ENCODE measurements at places on chromosomes 7 and 10.

- H3K36me3 ChIP-seq, result no peaks in the 10 kb centered on the region
- no peak overlapping the region for H3K27ac ChIP-seq
- no peaks in the 10 kb centered on the region for H3K27me3 ChIP-seq
- DNase-seq, result no peak
Observed at GRCh38 chr7:98509836-98510235, 107.2 kb upstream of the NPTX2 start.

DNA sequence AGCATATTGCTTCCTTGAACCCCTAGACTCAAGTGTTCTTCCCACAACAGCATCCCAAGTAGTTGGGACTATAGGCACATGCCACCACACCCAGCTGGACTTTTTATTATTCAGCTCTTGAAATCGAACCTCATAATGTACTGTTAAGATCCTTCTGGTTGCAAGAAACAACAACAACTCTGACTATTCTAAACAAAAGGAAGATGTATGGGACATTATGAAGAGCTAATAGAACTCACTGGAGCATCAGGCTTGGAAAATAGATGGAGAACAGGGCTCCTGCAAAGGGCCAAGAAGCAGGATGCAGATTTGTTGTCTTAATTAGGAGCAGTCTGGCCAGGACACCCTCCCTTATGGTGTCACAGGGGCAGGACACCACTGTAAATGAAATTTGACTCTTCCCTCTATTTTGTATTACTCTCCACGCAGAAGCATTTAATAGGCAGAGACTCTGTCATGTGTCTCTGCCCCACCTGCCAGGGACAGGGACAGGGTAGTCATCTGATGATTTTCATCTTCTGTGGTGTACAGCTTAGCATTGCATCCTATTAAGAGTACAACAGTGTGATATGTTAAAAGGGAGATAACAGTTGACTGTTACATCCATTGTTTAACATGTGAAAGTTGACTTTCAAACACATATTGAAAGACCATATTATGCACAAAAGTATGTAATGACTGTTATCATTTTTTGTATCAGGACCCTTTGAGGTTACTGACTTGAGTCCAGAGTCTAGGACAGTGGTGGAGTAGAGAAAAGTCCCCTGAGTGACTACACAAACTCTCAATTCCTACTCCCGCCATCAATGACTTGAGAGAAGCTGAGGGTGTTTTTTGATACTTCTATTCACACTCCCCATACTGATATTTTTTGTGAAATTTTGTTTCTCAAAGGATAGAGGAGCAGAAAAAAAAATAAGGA lies 157.3 kb downstream of the LRRC4 start:
- no peak overlapping the region for H3K4me3 ChIP-seq
- H3K36me3 ChIP-seq, result no peaks in the 10 kb centered on the region
- H3K27ac ChIP-seq, result no peak overlapping the region

DNA sequence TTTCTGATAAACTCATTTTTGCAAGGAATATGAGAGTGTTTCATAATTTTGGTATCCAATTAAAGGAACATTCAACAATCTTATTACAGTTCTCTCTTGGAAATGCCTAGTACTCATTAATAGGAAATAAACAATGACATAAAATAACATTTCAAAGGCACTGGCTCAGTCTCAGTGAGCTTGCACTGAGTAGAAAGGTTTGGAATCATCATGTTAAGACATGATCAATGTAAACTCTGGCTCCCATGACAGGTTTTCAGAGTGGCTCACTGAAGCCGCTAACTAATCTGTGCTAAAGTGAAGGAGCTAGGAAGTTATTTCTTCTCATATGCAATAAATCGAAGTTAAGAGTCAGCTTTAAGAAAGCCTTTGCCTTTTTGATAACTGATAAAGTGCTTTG lies 203.3 kb upstream of the HGF start:
- H3K27me3 ChIP-seq, result no peaks in the 10 kb centered on the region
- DNase-seq, result no peak
- no peak overlapping the region for H3K4me3 ChIP-seq
- H3K27ac ChIP-seq, result no peak overlapping the region
- H3K4me1 ChIP-seq, result no peaks in the 10 kb centered on the region
- no peaks in the 10 kb centered on the region for H3K36me3 ChIP-seq

GRCh38 chr10:5595994-5596471 lies 70.4 kb downstream of the ASB13 start:
- no peak overlapping the region for H3K4me3 ChIP-seq
- H3K27ac ChIP-seq, result no peak overlapping the region
- DNase-seq, result no peak
- peaks cover 4% of the 10 kb centered on the region for H3K4me1 ChIP-seq

DNA sequence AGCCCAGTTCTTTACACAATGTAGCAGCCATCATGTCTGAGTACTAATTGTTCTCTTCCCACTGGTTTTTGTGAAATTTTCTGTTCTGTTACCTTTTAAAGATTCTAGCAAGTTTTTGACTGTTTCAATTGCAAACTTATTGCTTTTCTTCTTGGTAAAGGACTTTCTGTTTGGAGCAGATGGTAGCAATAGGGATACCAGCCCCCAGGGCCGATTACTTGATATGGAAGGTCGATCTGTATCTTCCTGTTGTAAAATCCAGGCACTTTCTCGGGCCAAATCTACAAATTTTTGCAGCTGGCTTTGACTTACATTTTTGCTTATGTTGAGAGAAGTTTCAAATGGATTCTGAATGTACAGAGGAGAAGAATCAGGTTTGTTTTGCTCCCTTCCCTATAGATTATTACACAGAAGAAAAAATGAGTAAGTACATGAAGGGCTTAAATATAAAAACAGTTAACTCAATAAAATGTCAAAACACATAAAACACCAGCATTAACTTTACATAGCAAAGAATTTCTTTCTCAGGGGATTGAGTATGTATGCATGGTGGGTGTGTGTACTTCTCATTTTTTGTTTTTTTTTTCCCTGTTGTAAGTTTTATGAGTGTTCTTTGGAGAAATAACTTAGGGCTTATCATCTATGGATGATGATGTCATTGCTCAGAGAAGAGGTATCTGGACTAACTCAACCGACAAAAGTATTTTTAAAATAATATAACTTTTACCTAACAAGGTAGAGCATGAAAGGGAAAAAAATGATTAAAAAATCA lies 35.3 kb downstream of the MTPAP start:
- DNase-seq, result no peak
- no peak overlapping the region for H3K27ac ChIP-seq
- no peaks in the 10 kb centered on the region for H3K27me3 ChIP-seq
- H3K36me3 ChIP-seq, result peaks cover 14% of the 10 kb centered on the region
- no peaks in the 10 kb centered on the region for H3K4me1 ChIP-seq

DNA sequence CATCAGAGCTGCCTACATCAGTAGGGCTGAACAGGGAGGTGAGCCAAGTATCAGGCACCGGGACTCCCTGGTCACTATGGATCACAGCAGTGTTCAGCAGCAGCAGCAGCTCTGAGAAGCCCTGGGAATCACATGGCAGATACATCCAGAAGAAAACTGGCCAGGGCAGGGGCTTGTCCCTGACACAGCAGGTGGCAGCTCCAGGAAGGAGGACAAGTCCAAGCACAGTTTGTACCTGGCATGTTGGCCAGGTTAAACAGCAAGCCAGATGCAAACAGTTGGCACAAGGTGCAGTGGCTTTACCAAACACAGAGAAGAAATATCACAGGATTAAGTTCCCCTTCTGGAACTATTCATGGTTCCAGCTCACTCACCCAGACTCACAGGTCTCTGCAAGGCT lies 139.4 kb downstream of the KCNMA1 start:
- no peak for DNase-seq
- peaks cover 2% of the 10 kb centered on the region for H3K4me1 ChIP-seq
- no peak overlapping the region for H3K4me3 ChIP-seq
- no peak overlapping the region for H3K27ac ChIP-seq
- H3K27me3 ChIP-seq, result no peaks in the 10 kb centered on the region

DNA sequence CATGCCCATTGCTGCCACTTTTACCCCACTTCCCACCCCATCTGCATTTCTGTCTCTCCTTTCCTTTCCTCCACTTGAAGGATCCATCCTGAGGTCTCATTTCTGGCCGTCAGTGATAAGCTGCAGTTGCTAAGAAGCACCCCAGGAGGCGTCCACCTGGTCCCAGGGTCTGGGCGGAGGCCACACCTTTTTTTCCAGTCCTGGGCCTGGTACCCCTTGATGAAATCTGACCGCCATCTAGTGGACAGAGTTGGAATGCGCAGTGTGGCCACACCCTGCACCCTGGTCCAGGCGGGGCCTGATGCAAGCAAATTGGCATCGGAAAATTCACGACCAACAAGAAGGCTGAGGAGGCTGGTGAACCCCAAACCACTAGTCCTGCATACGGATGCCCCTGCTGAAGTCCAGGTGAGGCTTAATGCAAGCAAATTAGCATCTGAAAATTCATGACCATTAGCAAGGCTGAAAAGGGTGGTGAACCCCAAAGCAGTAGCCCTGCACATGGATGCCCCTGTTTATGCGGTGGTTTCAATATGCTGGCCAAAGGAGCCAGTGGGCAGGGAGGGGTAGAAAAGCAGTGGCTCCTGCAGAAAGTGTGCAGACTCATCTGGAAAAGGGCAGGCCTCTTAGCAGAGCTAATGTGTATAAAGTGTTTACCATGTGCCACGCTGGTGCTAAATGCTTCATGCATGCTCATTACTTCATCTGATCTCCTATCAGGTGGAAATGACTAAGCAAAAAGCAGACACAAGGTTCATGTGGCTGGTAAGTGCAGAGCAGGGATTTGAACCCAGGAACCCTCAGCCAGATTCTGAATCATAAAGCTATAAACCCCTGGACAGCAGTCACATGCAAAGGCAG lies 43.2 kb downstream of the GPAM start:
- no peaks in the 10 kb centered on the region for H3K27me3 ChIP-seq
- H3K27ac ChIP-seq, result no peak overlapping the region
- H3K4me1 ChIP-seq, result no peaks in the 10 kb centered on the region
- no peaks in the 10 kb centered on the region for H3K36me3 ChIP-seq
- no peak overlapping the region for H3K4me3 ChIP-seq

DNA sequence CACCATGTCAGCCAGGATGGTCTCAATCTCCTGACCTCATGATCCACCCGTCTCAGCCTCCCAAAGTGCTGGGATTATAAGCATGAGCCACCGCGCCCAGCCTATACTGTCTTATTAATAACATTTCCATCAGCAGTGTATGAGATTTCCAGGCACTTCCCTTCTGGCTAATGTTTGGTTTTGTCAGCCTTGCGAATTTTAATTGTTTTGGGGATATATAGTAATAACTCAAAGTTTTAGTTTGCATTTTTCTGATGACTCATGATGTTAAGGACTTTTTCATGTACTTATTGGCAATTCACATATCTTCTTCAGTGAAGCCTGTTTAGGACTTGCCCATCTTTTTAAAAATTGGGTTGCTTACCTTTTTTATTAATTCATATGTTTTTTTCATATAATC lies 76.0 kb downstream of the TMEM270 start:
- H3K36me3 ChIP-seq, result no peaks in the 10 kb centered on the region
- H3K27me3 ChIP-seq, result no peaks in the 10 kb centered on the region
- no peaks in the 10 kb centered on the region for H3K4me1 ChIP-seq
- H3K27ac ChIP-seq, result no peak overlapping the region
- DNase-seq, result no peak

- H3K4me3 ChIP-seq, result no peak overlapping the region
- no peaks in the 10 kb centered on the region for H3K36me3 ChIP-seq
- no peak overlapping the region for H3K27ac ChIP-seq
- H3K27me3 ChIP-seq, result peaks cover 8% of the 10 kb centered on the region
Observed at GRCh38 chr10:79492256-79492655, 20.1 kb upstream of the EIF5AL1 start.

GRCh38 chr10:6383096-6383812 lies 180.5 kb downstream of the PFKFB3 start:
- H3K4me3 ChIP-seq, result no peak overlapping the region
- H3K4me1 ChIP-seq, result no peaks in the 10 kb centered on the region
- no peaks in the 10 kb centered on the region for H3K27me3 ChIP-seq
- no peak overlapping the region for H3K27ac ChIP-seq
- no peaks in the 10 kb centered on the region for H3K36me3 ChIP-seq

- no peaks in the 10 kb centered on the region for H3K36me3 ChIP-seq
- H3K4me3 ChIP-seq, result no peak overlapping the region
- H3K27me3 ChIP-seq, result no peaks in the 10 kb centered on the region
Observed at GRCh38 chr10:132595854-132596253, 58.3 kb downstream of the INPP5A start.

GRCh38 chr7:142301923-142302550 lies 44.2 kb upstream of the PRSS58 start:
- H3K27me3 ChIP-seq, result peaks cover 2% of the 10 kb centered on the region
- no peak for DNase-seq
- no peaks in the 10 kb centered on the region for H3K4me1 ChIP-seq
- no peaks in the 10 kb centered on the region for H3K36me3 ChIP-seq

DNA sequence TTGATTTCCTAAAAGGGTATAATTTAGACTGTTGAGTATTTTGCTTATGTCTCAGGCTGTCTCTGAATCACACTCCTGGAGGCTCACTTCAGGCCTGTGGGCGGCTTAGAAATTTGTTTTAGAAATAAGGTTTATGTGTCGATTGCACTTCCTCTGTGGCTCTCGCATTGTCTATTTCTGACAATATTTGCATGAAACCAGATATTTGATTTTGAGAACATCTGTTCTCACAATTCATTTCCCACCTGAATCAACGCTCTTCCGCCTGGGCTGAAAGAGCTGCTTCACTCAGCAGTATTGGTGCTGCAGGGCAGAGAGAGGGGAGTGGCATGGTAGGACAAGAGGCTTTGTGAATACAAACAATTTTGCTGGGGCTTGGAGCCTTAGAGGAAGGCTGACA lies 262.0 kb downstream of the ADRA2A start:
- H3K4me1 ChIP-seq, result no peaks in the 10 kb centered on the region
- H3K27me3 ChIP-seq, result no peaks in the 10 kb centered on the region
- H3K4me3 ChIP-seq, result no peak overlapping the region
- H3K27ac ChIP-seq, result no peak overlapping the region

GRCh38 chr10:57579926-57580325 lies 687.8 kb downstream of the IPMK start:
- H3K27me3 ChIP-seq, result no peaks in the 10 kb centered on the region
- no peak for DNase-seq
- H3K36me3 ChIP-seq, result no peaks in the 10 kb centered on the region
- H3K4me1 ChIP-seq, result no peaks in the 10 kb centered on the region
- H3K4me3 ChIP-seq, result no peak overlapping the region
- no peak overlapping the region for H3K27ac ChIP-seq
